ENCODE measurements at places on chromosomes 11 and 22.

GRCh38 chr11:3092603-3093141 is 35.4 kb upstream of the CARS1 start:
- DNase-seq: no peak

GRCh38 chr11:17802491-17802890 is 67.9 kb downstream of the KCNC1 start:
- no peak for DNase-seq

GRCh38 chr11:78809931-78810541 is 235.4 kb upstream of the NARS2 start:
- DNase-seq: no peak

GRCh38 chr11:123532131-123532530 is 102.1 kb downstream of the GRAMD1B start:
- no peak for DNase-seq

GRCh38 chr11:130804306-130805076 is 111.8 kb downstream of the SNX19 start:
- DNase-seq: no peak

GRCh38 chr11:9758637-9759518 is 95.0 kb downstream of the SWAP70 start:
- DNase-seq: peak; percentile 72

DNA sequence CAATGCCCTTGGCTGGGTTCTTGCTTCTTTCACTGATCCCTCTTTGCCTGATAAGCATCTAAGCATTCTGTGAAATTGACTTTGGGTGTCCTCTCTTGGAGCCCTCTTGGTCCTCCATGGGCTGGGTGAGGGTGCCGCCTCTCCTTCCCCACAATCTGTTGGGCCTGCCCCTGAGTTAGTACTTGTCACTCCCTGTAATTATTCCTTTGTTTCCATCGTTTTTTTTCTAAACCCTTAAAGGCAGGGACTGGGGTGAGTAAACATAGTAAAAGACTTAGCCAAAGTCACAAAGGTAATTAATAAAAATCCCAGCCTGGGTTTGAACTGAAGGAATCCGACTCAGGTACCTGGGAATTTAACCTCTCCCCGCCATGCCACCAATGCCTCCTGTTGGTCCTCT is 188.1 kb downstream of the MYO18B start:
- DNase-seq: no peak

DNA sequence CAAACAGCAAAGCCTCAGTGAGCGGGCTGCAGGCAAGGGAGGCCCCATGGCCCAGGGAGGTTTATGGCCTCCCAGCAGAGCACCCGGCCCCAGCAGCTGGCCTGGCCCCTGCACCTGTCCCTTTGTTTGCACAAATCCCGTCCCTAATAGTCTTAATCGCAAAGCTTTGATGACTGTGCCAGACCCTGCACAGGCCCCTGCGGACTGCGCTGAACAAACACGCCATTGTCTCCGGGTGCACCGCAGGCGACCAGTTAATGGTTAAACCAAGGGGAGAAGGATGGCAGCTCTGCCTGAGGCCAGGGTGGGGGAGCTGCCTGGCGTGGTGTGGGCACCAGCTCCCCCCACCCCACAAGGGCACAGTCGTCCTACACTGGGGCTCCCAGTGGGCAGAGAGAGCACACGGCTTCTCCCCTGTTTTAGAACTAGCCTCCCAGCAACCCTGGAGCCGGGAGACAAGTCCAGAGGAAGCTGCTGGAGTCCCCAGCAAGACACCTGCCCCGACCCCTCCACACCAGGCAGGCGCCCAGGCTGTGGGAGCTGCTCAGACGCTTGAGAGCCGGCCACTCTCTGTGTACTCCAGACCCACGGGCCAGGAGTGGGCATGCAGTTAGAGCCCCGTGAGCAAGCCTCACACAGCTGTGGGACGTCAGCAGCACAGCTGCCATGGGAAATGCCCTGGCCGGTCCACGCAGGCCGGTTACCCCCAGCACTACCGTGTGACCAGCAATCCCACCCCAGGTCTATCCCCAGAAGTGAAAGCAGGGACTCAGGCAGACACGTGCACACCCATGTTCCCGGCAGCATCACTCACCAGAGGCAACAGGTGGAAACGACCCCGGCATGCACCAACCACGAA is 39.7 kb upstream of the TH start:
- no peak for DNase-seq

- no peak for DNase-seq
Observed at GRCh38 chr22:45996241-45997076, 19.5 kb upstream of the WNT7B start.

GRCh38 chr11:64918017-64918416 is 1.0 kb upstream of the ATG2A start:
- peak; percentile 17 for DNase-seq

DNA sequence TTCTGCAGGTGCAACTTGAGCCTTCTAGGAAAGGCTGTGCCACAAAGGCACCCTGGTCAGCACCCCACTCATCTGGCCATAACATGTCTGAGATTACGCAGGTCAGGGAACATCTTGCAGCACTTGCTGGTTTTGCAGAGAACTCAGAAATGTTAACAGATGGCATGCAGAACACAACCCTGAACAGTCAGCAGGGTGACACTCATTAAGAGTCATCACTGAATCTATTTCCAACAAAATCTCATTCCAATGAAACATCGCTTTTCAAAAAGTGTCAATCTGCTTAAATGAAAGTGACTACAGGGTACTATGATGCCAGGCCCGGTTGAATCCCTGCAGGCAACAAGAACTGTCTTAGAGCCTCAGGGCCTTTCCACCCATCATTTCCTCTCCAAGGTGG is 369.8 kb upstream of the CCDC90B start:
- no peak for DNase-seq

GRCh38 chr22:47032956-47033647 is 270.7 kb downstream of the TBC1D22A start:
- DNase-seq: no peak

DNA sequence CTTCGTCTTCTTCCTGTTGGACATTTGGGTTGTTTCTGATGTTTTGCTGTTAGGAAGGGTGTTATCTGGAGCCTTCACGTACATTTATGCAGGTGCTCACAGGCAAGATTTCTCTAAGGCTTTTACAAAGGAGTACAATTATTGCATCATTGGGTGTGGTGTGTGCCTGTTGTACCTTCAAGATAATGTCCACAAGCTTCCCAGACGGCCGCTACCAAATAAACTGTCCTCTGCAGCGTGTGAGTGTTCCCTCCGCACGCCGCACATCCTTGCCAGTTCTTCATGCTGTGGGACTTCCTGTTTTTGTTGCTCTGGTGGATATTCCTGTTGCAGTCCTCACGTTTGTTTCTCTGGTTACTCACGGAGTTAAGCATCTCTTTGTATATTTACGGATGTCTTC is 133.3 kb downstream of the TBC1D22A start:
- DNase-seq: no peak

- DNase-seq: no peak
Observed at GRCh38 chr11:21472261-21472660, 720.6 kb upstream of the ANO5 start.

DNA sequence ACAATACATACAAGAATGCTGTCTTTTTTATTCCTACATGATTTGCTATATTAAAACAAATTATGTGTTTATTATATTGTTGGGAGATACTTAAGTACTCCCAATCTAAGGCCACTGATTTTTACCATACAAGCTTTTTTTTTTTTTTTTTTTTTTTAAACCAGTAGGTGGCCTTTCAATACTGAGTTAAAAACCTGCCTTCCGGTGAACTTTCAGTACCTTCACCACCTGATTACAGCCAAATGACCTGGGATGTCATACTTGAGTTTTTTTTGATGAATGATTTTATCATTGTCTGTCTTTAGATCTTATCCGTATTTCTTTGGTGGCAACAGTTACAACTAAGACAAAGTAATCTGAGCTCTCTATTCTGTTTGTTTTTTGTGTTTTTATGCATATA is 94.0 kb upstream of the FOLH1 start:
- no peak for DNase-seq

- no peak for DNase-seq
Observed at GRCh38 chr11:289398-289711, 429 bp downstream of the PGGHG start.

GRCh38 chr22:47176026-47176389 is 413.6 kb downstream of the TBC1D22A start:
- DNase-seq: no peak

DNA sequence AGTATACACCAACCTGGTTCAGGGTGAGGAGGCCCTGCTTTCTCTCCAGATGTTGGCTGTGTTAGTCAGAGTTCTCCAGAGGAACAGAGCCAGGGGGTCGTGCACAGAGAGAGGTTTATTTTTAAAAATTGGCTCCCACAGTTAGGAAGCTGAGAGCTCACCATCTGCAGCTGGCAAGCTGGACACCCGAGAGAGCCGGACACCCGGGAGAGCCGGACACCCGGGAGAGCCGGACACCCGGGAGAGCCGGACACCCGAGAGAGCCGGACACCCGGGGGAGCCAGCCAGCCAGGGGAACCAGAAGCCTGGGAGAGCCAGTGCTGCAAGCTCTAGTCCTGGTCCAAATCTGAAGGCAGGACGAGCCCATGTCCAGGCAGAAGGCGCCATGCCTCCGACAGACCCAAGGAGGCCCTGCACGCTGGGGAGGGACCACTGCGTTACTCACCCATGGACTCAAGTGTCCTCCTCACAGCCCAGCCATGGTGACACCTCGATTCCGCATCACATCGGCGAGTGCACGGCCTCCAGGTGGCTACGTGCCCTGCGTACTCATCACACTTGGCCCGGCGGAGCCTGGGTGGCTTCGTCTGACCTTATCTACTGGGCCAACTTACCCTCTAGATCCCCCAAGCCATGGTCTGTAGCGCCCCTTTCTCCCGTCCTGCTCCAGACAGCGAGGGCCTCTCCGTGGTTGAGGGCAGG is 99.0 kb downstream of the BRD1 start:
- DNase-seq: no peak

- no peak for DNase-seq
Observed at GRCh38 chr22:41411021-41411851, 29.5 kb downstream of the TEF start.

- DNase-seq: no peak
Observed at GRCh38 chr11:6328321-6328720, 8.0 kb upstream of the CAVIN3 start.

- DNase-seq: no peak
Observed at GRCh38 chr22:22879675-22880155, 7.9 kb upstream of the IGLL5 start.

DNA sequence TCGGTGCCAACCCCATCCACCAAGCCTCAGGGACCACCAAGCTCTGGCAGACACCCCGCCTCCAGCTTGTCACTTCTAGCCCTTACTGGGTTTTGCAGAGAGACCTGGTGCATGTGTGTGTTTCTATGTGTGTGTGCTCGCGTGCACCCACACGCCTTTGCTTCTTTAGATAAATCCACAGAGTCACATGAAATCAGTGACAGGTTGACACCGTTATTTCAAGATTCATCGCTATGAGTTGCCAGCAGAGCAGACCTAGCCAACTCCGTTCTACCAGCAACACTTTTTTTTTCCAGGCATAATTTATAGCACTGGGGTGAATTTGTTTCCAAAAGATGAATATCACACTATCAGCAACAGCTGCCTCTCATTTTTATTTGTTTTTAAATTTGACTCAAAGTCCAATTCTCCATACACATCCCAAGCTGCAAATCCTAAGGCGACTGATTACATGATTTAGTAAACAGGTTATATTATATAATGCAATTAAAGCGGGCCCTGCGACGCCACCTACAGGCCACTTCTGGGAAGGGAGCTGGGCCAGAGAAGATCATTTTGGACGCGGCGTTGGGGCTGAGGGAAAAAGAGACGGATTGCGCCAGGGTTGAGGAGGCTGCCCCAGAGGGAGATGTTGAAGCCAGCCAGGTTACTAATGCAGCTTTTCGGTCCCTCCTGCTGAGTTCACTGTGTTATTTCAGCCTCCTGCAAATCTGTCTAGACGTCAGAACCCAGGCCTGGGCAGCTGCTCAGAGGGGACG is 150.5 kb downstream of the FEZ1 start:
- peak; percentile 47 for DNase-seq

DNA sequence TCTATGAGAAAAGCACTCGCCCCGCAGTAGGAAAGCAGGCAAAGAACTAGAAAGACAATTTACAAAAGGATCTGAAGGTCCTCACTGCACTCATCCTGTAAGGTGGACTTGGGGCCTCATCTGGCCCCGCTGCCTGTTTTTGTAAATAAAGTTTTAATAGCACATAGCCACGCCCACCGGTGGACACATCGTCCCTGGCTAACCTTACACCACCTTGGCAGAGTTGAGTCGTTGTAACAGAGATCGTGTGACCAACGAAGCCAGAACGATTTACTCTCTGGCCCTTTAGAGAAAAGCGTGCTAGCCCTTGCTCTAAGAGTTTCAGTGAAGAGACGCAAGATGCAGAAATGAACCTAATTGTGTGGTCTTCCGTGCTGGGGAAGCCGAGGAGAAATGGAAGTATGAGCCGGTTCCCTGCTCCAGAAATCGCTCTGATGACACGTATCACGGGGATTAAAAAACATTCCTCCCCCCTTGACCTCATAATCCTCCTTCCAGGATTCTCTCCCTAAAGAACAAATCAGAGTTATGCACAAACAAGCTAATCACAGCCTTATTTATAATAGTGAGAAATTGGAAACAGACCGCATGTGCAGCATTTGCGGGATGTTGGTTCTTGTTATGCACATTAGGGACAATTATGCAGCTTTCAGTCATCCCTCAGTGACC is 80.1 kb downstream of the CDKN1C start:
- DNase-seq: no peak

- no peak for DNase-seq
Observed at GRCh38 chr11:72702577-72703241, 28.5 kb upstream of the PDE2A start.

DNA sequence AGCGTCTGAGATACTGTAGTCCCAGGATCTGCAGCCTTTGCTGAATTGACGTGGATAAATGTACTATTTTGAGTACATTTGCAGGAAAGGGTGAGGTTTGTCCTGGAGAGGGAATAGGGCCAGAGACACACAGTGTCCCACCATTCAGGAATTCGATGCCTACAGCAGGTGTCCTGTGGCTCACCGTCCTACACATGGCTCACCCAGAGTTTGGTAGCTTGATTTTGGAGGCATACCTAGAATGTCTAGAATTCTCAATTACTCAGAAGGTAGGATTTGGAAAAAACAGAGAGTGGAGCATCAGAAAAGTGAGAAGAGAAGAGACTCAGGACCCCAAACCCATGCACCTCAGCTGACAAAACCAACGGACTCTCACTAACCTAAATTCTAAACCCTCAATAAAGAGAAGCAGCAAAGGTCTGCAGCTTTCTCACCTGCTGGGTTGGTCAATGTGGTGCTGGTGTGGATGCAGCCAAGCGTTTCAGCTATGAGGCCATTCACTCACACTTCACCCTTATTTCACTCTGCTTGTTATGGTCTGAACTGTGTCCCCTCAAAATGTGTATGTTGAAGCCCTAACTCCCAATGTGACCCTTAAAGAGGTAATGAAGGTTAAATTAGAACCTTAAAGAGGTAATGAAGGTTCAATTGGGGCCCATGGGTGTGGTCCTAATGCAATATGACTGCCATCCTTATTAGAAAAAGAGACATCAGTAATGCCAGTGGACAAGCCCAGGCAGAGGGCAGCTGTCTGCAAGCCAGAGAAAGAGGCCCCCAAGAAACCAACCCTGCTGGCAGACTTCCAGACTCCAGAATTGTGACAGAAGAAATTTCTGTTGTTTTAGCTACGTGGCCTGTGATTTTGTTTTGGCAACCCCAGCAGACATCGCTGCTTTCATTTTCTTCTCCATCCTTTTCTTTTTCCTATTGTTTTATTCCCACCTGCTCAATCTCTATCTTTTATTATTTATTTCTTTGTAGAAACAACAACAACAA is 187.8 kb downstream of the SNX19 start:
- DNase-seq: no peak

- peak; percentile 68 for DNase-seq
Observed at GRCh38 chr11:118939953-118940598, 14.3 kb upstream of the BCL9L start.
